ENCODE measurements at places on chromosomes 2 and 18.

DNA sequence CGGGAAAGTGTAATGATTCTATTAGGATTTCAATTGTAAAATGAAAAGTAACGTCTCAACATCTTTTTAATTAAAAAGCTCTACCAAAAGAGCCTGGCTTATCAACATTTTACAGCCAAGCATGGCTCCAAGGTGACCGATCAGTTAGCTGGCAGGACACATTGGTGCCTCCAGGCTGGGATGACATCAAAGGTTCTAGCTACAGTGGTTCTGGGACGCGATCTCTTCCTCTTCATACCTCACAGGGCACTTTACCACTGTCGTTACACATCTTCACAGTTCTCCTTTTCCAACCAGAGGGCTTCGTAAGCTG is 693 bp downstream of the ORC2 start:
- DNase-seq: no peak

- no peak for DNase-seq
Measured at GRCh38 chr18:43422518-43422917, 145.2 kb upstream of the SYT4 start.

DNA sequence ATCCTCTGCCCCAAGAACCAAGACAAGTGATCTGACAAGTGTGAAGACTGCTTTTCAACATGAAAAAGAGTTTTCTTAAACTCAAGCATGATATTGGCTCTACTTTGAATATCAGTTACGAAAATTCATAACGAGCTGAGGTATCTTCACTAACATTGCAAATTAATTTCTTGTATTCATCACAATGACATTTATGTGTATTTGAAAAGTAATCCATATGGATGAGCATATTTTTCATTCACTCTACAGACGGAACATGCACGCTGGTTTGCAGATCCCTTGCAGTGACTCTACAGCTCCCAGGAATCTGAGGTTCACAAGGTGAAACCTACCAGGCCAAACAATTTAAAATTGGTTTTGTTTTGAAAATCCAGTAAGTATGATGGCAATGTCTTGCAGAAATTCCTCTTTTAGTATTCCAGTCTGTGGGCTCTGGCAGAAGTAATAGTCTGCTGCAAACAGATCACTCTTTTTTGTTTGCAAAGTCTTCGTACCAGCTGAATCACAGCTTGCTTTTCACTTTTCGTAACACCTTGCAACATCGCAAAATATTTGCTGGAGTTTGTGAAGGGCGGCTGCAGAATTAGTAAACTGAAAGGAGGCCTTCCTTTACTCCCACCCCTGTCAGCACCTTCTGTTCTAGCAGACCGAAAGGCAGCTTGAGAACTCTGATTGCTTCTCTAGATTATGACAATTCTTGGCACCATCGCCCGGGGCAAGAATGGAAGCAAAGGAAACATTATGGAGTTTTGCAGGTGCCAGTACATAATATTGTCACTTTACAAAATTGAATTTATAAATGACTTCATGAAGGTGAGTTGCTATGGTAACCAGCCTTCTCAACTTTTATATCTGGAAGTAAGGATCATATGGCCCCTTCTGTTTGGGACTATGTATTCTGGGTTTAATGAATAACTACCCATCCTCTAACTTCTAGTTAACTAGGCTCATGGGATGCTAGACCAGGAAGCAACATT is 168.7 kb downstream of the TMEM247 start:
- no peak for DNase-seq

DNA sequence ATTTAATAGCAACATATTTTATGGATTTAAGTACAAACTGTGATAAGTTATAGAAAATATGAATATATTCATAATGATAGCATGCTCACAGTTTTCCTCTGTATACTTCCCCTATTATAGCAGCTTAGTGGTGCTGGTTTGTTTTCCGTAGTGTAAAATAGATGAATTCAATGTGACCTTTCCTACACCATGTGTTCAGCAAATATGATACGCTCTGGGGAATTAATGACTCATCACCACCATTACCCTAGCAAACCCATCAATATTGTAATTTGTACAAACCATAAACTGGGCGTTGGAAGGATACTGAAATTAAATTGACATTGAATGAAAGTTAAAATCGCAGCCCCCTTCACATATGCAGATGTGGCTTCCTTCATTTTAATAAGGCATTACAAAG is 58.7 kb upstream of the CDH19 start:
- DNase-seq: no peak

All from CD4-positive, alpha-beta T cell treated with Interferon alpha-2 for 1 hour (primary cell).